ENCODE measurements at places on chromosomes 1 and 21.

DNA sequence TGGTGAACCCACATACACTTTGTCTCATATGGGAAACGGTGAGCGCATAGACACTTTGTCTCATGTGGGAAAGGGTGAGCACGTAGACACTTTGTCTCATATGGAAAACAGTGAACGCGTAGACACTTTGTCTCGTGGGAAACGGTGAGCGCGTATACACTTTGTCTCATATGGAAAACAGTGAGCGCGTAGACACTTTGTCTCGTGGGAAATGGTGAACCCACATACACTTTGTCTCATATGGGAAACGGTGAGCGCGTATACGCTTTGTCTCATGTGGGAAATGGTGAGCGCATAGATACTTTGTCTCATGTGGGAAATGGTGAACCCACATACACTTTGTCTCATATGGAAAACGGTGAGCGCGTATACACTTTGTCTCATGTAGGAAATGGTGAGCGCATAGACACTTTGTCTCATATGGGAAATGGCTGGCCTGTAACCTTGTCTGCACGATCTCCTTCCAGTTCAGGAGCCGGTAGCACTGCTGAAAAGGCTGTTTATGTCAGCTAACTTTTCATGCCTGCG lies 50.7 kb upstream of the TRAPPC10 start:
- DNase-seq: no peak

GRCh38 chr1:218521414-218522169 lies 176.5 kb downstream of the TGFB2 start:
- peak; percentile 17 for DNase-seq

DNA sequence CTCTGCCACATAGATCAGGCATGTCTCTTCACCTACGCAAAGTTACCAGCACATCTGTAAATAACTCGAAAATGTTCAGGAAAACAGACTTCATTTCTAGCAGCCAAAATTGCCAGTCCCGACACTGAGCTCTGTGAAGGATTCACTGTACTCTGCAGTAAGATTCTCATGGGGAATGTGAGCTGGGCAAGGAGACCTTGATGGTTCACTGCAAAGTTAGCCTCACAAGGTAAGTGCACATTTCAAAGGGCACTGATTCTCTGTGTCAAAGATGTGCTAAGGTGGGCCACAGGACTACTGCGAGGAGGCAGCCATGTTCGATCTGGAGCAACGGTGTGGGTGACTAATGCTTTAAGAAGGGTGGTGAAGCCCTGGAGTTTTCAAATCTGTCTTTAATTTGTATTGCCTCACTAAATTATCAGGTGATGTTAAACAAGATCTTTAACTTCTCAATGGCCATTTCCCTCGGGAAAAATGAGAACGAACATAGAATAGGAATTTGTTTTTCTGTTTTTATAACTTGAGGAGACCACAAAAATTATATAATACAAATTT lies 25.2 kb downstream of the STPG1 start:
- no peak for DNase-seq

- DNase-seq: no peak
Observed at GRCh38 chr1:58575551-58576324, 1.3 kb downstream of the TACSTD2 start.

- DNase-seq: no peak
Observed at GRCh38 chr1:21242846-21243245, 47.4 kb downstream of the ECE1 start.

DNA sequence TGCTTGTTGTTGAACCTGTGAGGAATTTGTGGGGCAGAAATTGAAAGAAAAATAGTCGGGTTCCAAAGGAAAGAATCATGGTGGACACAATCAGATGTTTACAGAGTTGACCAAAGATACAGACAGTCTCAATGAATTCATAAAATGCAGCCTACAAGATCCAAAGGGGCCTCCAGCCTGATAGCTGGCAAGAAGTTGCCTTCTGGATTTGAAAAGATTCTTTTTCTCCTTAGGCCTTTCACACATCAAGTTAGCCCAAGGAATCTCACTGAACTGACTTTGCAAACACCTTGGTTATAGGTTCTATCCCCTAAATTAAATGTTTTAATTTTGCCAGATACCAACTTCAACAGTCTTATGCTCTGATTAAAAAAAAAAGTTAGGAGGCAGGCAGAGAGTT lies 21.5 kb downstream of the SLAMF1 start:
- DNase-seq: no peak

DNA sequence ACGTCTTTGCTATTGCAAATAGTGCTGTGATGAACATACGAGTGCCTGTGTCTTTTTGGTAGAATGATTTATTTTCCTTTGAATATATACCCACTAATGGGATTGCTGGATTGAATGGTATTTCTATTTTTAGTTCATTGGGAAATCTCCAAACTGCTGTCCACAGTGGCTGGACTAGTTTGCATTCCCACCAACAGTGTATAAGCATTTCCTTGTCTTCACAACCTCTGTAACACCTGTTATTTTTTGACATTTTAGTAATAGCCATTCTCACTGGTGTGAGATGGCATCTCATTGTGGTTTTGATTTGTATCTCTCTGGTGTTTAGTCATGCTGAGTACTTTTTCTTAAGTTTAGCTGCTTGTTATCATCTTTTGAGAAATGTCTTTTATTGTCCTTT lies 215.0 kb downstream of the FMN2 start:
- no peak for DNase-seq

GRCh38 chr1:230568008-230568407 lies 74.3 kb upstream of the COG2 start:
- DNase-seq: no peak

- no peak for DNase-seq
Observed at GRCh38 chr1:63651161-63651701, 58.0 kb downstream of the PGM1 start.

DNA sequence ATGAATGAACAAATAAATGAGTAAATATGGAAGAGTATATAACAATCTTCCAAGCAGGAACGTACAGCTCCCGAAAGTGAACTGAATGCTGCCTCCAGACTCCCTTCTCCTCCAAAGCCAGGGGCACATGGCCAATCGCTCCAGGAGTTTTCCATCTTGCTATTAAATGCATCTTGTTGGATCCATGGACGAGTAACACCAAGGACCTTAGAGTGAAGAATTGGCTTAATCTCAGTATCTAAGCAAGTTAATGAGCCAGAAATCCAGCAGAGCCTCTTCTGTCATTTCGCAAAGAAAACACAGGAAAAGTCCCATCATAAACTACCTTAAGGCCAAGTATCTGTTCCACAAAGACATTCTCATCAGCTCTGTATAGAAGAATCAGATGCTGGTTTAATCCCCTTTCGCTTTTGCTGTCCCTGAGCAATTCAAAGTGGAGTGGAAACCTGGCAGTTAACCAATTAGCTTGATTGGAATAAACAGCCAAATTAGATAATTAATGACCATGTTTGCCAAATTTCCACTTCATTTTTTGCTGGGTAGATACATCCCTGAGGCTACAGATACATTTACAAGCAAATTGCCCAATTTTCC lies 116.0 kb downstream of the MIS18A start:
- DNase-seq: no peak

DNA sequence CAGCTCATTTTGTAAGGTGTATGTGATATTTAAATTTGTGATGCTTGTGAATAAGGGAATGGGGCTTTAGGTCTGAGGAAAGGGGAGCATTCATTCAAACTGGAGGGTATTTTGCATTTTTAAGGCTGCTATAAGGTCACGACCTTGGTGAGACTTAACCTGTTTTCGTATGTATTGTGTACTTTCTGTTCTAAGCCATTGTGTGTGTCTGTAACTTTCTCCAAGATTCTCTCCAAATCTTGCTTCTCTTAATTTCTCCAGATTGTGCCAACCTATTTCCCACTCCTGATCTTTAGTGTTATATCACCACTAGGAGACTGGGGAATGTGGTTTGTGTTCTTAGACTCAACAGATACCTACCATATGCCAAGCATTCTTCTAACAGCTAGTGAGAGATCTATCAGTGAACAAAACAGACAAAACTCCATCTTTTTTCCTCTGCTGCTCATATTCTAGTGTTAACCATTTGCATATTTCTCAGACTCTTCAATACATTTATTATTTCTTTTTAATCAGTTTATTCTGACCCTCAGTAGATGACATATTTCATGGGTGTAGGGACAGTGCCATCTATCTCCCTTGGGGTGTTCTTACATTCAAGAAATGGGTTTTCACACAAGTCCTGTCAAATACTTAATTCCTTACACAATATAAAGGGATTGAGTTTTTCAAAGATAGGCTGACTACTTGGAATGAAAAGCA lies 27.5 kb downstream of the ATP1B1 start:
- DNase-seq: no peak

- DNase-seq: peak; percentile 4
Observed at GRCh38 chr1:186482661-186483255, 21.8 kb upstream of the PDC start.
